ENCODE measurements at places on chromosomes 7 and 10.

DNA sequence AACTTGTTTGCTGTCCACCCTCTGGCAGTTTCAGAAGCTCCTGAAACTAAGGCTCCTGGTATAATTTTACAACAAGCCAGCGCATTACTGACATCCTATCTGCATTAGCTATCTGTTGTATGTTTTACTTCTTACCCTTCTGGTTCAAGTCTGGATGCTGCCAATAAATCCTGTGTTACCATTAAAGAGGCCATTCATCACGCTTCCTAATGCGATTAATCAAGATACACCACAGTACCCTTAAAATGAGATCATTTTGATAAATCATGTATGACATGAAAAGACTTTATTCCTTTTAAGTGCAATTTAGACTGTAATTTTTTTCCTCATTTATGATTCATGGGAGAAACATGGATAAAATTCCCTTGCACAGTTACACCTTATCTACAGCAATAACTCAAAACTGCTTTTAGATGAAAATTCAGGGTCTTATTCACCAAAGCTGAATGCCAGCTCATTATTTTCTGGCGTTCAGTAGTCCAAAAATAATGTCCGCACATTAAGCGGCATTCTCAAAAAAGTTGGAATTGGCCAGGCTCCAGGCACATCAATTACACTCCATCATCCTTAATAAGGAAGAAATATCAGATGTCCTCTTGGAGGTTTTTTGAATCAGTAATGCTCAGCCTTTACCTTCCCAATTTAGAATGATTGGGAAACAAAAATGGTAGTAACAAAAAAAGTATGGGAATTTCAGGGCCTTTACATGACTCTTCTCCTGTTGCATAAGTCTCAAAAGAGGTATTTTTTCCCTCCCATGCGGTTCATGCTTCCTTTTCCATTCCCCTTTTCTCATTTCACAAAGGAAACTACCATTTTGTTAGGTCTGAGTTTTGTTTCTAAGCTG lies 878.5 kb downstream of the LRMDA start:
- no peak for DNase-seq

DNA sequence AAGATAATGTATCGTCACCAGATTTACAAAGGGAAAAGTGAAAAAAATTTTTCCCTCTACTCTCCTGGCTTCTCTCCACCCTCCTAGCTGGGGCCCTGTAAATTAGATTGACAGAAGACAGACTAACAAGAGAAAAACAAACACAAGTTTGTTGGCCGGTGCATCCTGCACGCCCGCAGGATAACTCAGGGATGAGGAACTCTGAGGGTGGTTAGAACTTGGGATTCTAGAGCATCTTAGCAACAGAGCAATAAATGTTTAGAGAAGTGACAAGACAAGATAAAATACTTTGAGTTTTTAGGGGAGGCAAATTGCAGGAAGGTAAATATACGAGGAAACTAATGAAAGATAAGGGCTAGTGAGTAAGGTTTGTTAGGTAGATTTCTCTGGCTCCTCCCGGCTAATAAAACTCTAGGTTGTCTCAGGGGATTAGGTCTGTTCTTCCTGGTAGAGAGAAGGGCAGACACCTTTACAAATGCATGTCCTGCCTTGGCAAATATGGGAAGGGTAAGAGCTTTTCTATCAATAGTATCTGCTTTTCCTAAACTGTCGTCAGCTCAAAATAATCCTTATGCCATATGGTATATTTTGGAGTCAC lies 4.3 kb upstream of the UCN3 start:
- no peak for DNase-seq

- no peak for DNase-seq
Observed at GRCh38 chr10:106815427-106816043, 349.0 kb downstream of the SORCS1 start.

DNA sequence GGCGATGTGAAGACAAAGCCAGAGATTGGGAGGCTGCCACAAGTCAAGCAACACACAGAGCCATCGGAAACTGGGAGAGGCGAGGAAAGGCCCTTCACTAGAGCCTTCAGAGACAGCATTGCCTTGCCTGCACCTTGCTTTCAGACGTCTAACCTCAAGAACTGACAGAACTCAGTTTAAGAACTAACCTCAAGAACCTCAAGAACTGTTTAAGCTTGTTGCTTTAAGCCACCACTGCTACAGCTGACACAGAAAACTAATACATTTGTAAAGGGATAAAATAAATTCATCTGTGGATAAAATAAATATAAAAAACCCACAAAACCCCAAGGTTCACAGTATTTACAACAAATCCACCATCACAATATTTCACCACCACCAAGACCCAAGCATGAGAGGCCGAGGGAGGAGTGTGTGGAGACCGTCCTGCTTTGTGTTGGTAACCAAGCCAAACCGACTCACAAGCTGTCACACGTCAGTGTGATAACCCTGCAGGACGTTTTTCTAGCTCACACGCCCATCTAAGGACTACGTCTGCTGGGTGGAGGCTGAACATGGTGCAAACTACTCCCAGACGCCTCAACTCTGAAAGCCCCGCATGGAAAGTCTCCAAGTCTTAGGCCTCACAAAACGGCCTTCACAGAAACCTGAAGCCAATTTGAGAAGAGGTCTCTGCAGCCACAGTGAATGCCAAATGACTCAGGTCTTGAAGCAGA lies 116.8 kb downstream of the ABLIM1 start:
- DNase-seq, result peak; percentile 51

GRCh38 chr7:118312051-118312450 lies 87.5 kb downstream of the ANKRD7 start:
- DNase-seq, result no peak

GRCh38 chr7:1794888-1795542 lies 124.9 kb downstream of the ELFN1 start:
- DNase-seq, result no peak

DNA sequence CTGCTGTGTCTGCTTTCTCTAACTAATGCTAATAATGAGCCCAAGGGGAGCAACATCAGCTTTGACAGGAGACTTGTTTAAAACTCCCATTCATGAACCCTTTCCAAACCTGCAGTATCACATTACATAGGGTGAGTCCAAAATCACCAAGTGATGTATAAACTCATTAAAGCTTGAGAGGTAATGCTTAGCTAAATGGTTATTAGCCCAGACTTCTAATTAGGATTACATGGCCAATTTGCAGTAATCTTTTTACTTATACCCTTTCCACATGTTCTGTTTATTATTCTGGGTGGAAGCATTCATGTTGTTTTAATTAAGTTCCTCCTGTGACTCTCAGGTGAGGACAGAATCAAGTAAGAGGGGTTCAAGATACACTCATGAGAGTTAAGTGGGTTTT lies 17.5 kb downstream of the ZNF138 start:
- DNase-seq, result no peak

- no peak for DNase-seq
Observed at GRCh38 chr7:7129381-7129780, 53.0 kb upstream of the C1GALT1 start.

DNA sequence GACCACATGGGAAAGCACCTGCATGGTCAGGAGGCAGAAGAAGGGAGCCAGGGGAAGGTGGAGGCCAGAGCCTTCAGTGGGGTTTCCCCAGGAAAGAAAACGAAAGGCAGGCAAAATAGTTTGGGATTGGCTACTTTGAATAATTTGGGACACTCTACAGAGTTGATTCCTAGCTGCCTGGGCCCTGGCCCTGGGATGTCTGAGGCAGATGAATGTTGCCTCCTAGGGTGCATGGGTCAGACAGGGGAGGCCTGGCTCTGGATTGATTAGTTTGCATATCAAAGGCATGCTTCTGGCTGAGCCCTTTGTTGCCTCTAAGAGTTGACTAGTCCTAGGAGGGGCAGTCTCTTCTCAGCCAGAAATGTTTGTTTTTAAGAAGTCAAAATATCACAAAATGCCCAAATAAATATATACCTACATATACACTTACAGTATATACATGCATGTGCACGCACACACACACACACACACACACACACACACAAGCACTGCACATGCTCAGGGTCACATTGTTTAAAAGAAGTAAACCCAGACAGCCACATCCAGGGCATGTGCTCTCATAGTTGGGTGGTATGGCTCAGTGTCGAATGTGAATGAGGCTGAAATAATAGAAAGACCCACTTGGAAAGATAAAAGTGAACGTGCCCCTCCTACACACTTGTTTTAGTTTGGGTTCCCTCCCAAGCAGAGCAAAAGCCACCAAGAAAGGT lies 184.2 kb downstream of the GPAM start:
- DNase-seq, result no peak

- DNase-seq, result no peak
Observed at GRCh38 chr7:44172803-44173424, 16.3 kb downstream of the GCK start.

DNA sequence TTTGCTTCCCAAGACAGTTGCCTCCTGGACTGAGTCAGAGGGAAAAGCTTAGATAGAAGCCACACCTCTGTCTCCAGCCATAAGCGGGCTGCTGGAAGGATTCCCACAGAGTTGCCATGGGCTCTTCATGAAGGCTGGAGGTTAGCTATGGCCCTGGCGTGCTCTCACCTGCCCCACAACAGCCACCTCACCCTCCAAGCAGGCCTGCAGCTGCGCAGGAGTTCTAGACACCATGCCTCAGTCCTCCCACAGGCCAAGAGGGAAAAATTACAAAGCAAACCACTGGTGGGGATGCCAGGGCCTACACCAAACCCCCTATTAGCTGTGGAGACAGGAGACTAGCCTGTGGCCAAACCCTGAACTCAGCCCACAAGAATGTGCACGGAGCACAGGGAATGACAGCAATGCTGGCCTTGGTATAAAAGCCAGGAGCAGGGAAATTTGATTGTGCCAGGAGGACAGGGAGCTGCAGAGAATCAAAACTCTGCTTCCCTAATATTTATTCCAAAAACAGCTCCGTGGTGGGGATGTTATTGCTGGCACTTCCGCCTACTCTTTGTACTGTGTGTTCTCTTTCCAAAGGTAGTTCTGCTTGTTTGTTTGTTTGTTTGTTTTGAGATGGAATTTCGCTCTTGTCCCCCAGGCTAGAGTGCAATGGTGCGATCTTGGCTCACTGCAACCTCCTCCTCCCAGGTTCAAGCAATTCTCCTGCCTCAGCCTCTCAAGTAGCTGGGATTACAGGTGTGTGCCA lies 60.3 kb upstream of the STK17A start:
- no peak for DNase-seq

DNA sequence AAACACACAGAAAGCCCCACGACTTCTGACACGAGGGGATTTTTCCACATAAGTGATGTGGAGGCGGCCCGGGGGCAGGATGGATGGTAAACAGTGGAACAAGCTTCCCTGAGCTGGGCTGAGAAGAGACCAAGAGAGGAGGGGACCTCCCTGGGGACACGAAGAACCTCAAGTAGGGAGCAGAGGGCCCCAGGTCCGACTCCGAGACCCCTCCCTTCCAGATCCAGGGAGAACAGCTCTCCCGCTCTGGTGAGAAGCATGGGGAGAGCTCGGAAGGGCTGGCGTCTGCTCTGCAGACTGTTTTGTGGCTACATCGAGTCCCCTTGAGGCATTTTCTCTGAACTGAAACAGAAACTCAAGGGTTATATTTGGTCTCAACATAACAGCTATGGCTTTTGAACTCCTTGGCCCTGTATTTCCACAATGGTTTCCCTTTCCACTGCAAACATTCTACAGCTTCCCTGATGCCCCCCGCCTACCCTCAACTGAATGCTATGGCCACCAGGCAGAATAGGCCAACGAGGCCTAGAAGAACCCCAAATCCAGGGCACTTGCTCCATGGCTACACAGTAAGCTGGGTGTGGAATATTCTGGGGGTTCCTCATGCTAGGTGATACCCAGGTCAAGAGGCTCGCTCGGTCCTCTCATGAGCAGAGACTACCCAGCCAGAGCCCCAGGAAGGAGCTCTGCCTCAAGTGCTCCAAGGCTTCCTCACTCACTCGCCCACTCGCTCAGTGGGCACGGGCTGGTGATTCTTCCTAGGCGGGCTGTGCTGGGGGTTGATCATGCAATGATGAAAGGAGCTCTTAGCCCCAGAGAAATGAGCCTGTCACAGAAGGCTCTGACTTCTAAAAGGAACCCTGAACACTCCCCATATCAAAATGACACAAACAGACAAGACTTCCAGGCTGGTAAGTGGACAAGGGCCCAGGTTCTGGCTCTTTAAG lies 47.5 kb downstream of the FAM53B start:
- DNase-seq, result no peak

GRCh38 chr10:95758351-95759025 lies 2.5 kb downstream of the ENTPD1 start:
- DNase-seq, result no peak

DNA sequence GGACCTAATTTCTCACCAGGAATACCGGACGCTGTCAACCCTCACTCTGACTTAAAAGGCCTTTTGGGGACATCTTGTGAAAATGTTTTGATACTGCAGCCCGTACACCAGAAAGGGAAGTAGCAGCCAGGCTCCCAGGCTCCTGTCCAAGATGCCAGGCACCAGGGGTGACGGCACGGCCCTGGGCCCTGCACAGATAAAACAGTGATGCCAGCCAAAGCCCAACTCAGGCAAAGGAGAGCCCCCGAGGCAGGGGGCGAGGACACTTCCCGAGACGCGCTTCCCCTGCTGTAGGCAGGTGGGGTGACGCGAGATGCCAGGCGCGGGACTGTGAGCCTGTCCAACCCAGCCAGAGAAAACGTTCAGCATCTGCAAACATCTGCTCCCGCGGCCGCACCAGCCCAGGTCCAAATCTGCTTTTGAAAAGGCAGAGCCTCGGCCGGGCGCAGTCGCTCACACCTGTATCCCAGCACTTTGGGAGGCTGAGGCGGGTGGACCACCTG lies 15.7 kb downstream of the ZFAND2A start:
- DNase-seq, result no peak

DNA sequence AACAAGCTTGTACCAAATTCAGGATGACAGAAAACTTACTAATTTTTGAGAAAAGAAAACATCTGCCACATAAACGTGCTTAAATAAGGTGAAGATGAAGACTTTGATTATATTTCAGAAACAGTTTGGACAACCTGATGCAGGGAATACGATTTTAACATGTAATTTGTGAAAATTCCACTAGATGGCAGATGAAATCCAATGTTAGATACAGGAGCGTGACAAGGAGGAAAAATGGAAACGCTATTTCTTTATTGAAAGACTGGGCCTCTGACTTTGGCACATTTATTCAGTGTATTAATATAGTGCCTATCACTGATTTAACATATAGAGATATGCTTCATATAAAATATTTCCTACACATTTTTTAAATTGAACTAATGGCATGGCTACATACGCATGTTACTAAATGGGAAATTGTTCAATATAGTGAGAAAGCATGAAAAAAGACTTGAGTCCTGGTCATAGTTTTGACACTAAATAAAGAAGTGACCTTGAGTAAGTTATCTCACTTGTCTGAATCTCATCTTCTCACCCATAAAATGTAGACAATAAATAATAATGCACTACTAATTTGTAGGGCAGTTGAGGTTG lies 60.7 kb downstream of the CD36 start:
- DNase-seq, result no peak

- DNase-seq, result no peak
Observed at GRCh38 chr7:132249256-132249971, 326.9 kb downstream of the PLXNA4 start.
